ENCODE measurements at places on chromosomes 4 and X.

GRCh38 chr4:177673985-177674489 is 231.8 kb upstream of the AGA start:
- no peak for DNase-seq

DNA sequence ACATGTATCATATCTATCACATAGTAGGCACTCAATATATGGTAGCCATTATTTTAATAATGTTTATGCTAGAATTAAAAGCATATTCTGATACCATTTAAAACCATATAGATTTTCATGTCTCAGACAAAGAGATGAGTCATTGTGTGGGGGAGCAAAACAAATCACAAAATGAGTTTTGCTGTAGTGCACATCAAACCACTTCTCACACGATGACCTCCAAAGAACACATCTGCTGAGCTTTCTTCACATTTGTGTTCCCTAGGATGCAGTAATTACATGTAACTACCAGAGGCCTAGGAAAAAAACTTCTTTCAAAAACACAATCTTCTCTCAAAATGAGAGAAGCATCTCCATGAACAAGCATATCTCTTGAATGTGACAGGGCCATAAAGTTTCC is 56.1 kb upstream of the BRS3 start:
- DNase-seq: no peak

DNA sequence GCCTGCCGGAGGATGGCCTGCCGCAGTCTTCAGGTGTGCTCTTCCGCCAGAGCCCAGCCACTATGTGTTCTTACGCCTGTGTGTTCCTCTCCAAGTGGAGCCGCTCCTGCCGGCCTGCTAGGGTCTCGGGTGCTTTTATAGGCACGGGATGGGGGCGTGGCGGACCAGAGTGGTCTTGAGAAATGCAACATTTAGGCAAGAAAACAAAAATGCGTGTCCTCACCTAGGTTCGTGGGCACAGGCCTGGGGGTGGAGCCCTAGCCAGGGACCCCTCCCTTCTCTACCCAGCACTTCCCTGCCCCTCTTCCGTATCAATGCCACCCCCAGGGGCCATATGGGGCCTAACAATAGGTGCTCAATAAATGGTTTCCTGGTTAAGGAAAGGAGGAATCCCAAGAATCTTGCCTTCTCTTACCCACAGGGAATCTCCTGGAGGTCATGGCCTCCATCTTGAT is 34.4 kb upstream of the LRBA start:
- DNase-seq: no peak

DNA sequence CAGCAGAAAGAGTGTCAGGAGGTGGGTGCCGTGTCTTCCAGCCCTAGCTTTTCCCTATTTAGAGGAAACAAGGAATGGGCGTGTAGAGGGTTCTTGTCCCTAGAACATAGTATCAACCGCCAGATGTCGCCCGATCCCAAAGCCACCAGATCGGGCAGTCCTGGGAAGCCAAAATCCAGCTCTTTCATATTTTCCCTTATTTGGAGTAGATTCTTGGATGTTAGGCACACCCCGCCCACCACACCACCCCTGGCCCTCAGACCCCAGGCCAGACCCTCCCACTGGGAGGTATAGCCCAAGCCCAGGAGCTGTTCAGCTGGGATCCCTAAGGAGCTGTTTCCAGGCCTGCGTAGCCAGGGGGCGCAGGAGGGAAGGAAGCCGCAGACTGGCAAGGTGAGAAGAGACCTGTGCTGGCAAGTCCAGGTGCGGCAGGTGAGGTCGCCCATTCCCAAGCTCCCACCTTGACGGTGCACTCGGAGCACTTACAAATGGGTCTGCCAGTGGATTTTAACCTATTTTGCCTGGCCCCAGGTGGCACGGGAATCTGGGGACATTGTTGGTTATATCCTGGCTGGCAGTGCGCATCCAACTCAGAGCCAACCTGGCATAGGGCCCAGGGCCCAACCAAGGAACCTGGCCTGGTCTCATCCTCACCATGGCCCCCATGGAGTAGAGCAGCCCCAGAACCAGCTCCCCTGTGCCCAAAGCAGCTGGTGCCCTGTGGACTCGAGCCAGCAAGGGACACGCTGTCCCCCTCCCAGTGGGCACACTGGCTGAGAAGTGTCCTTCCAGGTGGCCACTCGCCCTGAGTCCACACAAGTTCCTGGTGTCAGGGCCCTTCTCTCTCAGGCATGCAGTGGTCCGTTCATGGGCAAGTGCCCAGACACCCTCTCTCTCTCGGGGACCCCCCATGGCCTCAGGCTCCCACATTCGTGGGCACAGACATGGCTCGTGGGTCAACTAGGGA is 811 bp downstream of the FLNA start:
- DNase-seq: peak; percentile 86

DNA sequence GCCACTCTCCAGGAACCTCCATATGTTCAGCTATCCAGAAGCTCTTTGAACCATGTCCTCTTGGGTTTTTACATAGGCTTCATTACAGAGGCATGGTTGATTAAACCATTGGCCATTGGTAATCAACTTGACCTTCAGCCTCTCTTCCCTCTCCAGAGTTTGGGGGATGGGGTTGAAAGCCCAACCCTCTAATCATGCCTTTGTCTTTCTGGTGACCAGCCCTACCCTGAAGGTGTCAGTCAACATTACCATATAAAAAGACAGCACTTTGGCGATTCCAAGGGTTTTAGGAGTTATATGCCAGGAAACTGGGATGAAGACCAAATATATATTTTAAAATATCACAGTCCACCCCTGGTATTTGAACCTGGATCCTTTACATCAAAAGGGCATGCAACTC is 222.5 kb downstream of the CHIC1 start:
- DNase-seq: no peak

GRCh38 chrX:26909728-26910127 is 553.4 kb downstream of the PPP4R3C start:
- no peak for DNase-seq

DNA sequence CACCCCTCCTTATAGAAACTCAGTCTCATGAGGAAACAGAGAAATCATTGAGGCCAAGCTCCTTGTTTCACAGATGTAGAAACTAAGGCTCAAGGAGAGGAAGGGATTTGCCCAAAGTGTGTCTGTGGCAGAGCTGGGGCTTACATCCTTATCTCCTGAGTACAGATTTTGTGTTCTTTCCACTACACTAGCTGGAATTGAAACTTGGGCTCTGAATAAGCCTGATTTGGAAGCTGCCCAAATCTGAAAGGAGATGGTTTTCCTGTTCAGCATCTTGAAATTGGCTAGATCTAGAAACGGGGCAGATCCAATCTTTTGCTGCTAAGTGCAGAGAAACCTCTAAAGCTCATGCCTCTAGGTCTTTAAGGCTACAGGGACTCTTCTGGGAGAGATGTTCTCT is 24.3 kb downstream of the AWAT2 start:
- no peak for DNase-seq

DNA sequence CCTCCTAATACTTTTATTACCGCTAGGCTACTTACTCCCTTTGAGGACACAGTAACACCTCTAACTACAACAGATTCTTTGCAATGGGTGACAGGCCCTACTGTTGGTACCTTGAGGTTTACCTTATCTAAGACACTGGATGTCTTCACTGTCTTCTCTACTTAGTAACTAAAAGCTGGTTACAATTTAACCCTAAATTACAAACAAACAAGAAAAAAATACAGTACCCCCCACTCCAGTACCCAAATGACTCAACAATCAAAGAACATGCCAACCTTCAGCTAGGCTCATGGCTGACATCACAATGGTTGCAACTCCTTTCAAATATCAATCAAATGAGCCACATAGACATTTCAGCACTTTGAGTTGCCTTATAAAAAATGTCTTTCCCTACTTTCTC is 198.0 kb downstream of the GUCY2F start:
- no peak for DNase-seq

DNA sequence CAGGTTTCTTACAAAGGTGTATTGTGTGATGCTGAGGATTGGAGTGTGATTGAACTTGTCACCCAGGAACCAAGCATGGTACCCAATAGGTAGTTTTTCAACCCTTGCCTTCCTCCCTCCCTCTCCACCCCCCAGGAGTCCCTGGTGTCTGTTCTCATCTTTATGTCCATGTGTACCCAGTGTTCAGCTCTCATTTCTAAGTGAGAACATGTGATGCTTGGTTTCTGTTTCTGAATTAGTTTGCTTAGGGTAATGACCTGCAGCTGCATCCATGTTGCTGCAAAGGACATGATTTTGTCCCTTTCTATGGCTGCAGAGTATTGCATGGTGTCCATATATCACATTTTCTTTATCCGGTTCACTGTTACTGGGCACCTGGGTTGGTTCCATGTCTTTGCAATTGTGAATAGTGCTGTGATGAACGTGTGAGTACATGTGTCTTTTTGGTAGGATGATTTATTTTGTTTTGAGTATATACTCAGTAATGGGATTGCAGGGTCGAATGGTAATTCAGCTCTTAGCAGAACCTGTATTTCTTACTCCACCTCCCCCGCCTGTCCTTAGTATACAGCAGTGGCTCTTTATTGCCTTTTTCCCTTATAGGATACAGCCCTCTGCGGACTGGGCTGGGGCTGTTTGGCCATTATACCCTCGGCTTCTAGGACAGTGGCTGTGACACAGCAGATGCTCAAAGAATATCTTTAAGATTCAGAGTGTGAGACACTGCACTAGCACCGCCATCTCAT is 145.4 kb downstream of the PTTG2 start:
- DNase-seq: no peak

GRCh38 chrX:9871701-9872268 is 85.6 kb downstream of the SHROOM2 start:
- DNase-seq: no peak

- DNase-seq: no peak
Measured at GRCh38 chr4:167210166-167210565, 24.1 kb downstream of the SPOCK3 start.

GRCh38 chr4:70518716-70519115 is 347 bp downstream of the AMTN start:
- no peak for DNase-seq

DNA sequence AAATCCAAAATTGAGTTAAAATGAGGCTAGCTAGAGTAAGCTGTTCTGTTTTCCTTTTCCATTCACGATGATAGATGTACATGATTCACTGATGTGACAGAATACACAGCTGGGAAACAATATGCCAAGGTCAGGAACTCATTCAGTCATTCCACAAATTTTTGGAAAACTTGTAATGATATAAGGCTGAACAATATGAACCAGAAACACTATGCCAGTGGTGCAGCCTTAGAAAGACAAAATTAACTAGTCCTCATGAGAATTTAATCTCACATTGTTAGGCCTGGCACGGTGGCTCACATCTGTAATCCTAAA is 50.0 kb upstream of the NDST3 start:
- no peak for DNase-seq

DNA sequence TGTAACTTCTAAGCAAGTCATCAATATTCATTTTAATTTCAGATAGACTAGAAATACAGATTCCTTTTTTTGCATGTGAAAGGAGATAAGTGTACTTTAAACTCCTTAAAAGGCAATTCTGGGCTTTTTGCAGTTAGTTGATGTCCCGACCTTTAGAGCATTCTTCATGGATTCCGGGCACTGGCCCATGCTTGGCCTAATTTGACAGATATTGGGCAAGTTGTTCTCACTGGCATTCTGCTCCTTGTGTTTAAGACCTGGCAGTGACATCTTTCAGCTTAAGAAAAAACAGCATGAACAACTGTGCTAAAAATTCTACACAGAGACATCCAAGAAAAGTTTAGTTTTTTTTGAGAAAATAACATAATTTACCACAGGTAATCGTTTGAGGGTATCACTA is 1037.2 kb downstream of the PCDH18 start:
- DNase-seq: peak; percentile 94

DNA sequence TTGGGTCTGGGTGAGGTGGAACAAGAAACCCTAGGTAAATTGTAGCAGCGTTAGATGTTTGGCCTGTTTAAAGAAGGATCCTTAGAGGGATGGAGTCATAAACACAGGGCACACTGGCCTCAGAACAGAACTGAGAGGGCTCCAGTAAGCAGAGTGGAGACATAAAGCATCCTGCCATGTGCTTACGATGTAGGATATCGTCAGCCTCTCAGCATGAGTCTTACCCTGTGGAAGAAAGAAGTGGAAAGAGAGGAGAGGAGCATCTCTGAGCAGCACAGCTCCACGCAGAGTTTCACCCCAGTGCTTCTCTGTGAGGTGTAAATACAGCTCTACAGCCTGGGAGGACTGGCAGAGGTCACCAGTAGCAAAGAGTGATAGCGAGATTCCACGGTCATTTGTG is 27.8 kb upstream of the SORBS2 start:
- DNase-seq: peak; percentile 26
